IMR-90 (cell line): ENCODE measurements at places on chromosomes 1 and 21. TPM values are rescaled to one million over a fixed set of nuclear protein-coding genes. Genes with fewer than 3 reads are reported as not detected.

The TMEM54 gene
- total RNA-seq: 25.5 and 33.1 TPM in 2 replicates

The CRYAA gene
- not detected in 2 replicates for total RNA-seq

The S100A12 gene
- total RNA-seq: not detected in 2 replicates

The BNIPL gene
- under 0.01 TPM in 1 of 2 replicates, not detected in the other for total RNA-seq

DNA sequence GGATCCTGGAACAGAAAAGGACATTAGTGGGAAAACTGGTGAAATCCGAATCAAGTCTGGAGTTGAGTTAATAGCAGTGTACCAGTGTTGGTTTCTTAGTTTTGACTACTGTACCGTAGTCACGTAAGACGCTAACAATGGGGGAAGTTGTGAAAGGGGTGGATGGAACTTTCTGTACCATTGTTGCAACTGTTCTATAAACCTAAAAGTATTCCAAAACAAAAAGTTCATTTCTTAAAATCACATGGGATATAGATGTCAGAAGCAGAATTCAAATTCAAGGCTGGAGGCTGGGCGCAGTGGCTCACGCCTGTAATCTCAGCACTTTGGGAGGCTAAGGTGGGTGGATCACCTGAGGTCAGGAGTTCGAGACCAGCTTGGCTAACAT is 16.9 kb downstream of the ARHGEF19 start:
- DNase-seq: no peak

GRCh38 chr1:209622841-209623829 is 29.1 kb downstream of the LAMB3 start:
- DNase-seq: no peak

- DNase-seq: no peak
Observed at GRCh38 chr21:19236209-19236608, 832.6 kb upstream of the TMPRSS15 start.

DNA sequence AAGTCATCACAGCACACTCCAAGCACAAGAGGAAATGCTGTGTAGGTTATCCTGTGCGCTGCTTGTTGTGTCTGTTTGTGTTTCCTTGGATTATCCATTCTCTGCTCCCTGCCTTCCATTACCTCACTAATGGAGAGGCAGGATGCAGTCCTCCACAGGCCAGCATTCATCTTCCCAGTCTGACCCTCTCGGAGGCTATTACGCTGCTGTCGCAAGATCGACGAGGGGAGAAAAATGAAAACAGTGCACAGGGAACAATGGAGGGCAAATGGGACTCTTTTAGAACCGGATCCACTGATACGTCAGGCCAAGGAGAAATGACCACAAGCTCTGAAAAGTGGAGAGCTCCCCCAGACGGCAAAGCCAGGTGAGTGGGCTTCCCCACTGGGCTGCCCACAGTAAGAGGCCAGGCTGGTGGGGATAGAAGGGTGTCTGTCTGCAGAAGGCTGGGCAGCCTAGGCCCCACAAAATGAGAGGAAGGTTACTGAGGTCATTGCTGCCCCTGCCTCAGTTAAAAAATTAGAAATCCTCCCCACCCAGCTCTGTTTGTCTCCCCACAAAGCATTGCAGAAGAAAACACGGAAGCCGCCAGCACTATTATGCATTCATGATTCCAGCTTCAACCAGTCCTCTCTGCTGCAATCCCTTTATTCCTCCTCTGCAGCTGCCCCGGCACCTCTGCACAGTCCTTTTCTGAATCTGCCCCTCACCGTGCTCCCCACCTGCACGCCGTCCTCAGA is 21.7 kb downstream of the LRRN2 start:
- DNase-seq: no peak

- DNase-seq: no peak
Observed at GRCh38 chr1:181969902-181970301, 91.6 kb downstream of the ZNF648 start.

DNA sequence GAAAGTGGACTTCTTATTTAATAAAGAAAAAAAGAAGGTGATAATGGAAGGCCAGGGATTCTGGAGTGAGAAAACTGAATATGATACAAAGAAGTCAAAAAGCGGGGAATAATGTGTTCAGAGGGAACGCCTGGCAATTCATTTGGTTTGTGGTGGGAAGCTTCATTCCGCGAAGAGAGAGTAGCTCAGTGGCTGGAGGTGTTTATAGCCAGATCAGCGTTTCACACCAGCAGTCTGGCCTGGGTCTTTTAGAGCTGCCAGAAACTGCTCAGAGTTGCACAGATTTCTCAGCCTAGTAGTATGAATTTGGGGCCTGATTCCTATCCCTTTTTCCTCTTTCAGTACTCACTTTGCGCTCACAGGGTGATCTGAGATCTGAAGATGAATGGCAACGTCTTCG is 67.8 kb upstream of the IPO9 start:
- no peak for DNase-seq

- DNase-seq: no peak
Observed at GRCh38 chr21:37828556-37828955, 87.7 kb downstream of the KCNJ6 start.
